ENCODE measurements at places on chromosomes 3 and 15.

- DNase-seq, result no peak
Measured at GRCh38 chr3:151290673-151291072, 12.3 kb upstream of the P2RY14 start.

GRCh38 chr3:160127308-160127707 is 97.9 kb upstream of the C3orf80 start:
- no peak for DNase-seq

- no peak for DNase-seq
Measured at GRCh38 chr3:62119139-62119538, 254.2 kb downstream of the FEZF2 start.

- no peak for DNase-seq
Measured at GRCh38 chr3:115772951-115773350, 149.6 kb downstream of the GAP43 start.

DNA sequence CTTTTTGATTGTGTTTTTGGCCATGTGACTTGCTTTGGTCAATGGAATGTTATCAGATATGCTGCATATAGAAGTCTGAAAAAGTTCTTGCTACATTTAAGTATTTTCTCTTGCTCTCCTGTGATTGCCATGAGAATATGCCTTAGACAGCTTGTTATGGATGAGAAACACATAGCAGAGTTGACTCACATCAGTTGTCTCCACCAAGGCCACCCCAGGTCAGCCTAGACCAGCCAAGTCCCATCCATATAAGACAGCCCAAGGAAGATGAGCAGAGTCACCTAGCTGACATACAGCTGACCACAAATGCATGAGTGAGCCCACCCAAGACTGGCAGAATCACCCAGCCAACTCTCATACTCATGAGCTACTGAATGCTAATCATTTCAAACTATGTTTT is 153.0 kb downstream of the THRB start:
- no peak for DNase-seq

DNA sequence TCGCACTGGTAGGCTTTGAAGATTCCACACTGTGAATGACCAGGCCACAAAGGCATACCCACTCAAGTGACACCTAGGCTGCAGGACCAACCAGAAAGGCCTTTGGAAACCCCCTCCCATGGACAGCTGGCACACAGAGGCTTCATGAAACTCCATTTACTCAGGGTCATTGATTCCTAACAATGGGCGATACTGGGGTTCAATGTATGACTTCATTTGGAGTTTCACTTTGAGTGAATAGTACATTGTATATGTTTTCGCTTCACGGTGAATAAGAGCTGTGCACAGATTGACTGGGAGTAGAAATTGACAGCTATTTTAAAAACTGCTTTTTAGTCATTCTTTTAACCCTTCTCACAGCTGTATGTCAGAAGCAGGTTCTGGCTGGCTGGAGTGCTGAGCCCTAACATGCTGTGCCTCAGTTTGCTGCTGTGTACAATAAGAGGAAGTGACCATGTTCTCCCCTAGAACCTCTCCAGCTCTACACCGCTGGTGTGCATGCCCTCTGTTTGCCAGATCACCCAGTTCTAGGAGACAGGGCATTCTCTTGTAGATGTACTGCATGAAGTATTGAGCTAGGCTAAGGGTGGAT is 15.4 kb upstream of the CX3CR1 start:
- no peak for DNase-seq

- no peak for DNase-seq
Measured at GRCh38 chr3:121970047-121970446, 52.0 kb downstream of the ILDR1 start.

DNA sequence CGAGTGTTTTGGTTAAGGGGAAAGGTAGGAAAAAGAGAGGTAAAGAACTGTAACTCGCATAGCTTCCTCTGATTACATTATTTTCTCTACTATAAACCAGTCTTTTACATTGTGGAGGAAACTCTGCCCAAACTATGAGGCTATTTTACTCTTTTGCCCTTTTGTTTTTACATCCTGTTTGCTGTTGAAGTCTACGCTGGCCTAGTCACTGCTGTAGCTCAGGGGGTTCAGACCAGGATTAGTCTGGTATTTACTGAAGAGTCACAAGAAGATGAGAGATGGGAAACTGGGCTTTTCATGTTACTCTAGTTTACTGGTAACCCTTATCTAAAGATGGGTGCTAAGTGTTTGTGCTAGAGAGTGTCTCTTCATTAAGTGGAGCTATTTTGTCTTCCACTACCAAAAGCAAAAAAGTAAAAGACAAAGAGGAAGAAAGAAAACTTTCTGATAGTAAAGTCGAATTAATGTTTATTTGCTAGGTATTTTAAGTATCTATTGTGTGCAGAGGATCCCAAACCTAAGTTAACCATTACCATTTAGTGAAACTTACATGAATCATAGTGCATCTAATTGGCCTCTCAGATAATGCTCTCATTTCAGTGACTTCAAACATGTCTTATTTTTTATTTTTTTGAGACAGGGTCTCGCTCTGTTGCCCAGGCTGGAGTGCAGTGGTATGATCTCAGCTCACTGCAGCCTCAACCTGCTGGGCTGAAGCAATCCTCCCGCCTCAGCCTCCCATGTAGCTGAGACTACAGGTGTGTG is 10.9 kb downstream of the RARB start:
- DNase-seq, result no peak

GRCh38 chr15:80549191-80549590 is 145.0 kb downstream of the ARNT2 start:
- DNase-seq, result no peak

DNA sequence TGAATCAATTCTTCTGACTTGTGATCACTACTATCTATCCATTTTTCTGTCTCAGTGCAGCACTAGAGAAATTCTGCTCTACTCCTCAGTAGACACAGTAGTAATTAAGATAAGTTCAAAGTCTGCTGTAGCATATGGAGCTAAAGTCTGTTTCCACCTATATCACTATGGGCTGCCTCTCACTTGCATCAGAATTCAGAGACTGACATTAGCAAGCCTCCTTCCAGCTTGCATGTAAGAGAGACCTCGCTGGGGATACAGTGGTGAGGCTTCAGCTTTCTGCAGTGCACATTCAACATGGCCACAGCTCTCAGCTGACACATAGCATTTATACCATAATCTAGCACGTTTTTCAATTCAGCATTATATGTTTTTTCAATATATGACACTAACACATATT is 217.0 kb downstream of the PLOD2 start:
- no peak for DNase-seq

GRCh38 chr3:40719660-40720287 is 195.0 kb downstream of the ZNF621 start:
- no peak for DNase-seq

- no peak for DNase-seq
Measured at GRCh38 chr3:20916951-20917606, 731.1 kb upstream of the SGO1 start.

GRCh38 chr15:98160236-98160635 is 199.7 kb downstream of the ARRDC4 start:
- DNase-seq, result peak; percentile 17

- DNase-seq, result no peak
Measured at GRCh38 chr3:23624305-23624704, 181.4 kb upstream of the UBE2E1 start.

- DNase-seq, result peak; percentile 58
Measured at GRCh38 chr15:89472785-89473256, 23.6 kb downstream of the RHCG start.

- no peak for DNase-seq
Measured at GRCh38 chr15:85730001-85730820, 64.5 kb downstream of the KLHL25 start.

DNA sequence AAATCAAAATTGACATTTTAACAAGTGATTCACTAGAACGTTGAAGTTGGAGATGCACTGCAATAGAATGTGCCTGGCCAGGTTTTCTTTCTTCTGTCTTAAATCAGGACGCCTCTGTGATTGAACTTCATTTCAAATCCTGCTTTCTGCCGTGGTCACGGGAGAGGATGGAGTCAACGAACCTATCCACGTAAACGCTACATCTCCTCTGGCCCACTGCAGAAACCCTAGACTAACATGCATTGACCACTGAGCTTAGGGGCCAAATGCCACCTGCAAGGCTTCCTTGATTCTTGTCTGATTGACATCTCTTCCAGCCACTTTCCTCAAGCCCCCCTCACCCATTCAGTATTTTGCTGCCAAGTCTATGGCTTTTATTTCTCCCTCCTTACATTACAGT is 6.3 kb upstream of the MECOM start:
- DNase-seq, result no peak

DNA sequence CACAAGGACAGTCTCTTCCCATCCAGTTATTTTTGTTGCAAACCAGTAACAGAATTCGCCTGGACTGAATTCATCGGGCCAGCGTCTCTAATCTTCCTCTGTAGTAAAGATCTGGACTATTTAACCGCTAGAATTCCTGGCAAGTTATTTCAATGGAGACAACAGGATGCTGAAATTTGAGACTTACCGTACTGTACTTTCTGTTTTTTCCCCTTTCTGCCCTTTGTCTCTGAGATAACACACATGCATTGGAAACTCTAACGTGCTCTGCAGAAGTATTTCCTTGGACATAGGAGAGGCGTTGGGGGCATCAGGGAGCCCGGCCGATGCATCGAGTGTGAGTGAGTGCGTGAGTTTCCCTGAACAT is 61.5 kb downstream of the ASB7 start:
- no peak for DNase-seq

- DNase-seq, result no peak
Measured at GRCh38 chr3:87575550-87575949, 299.2 kb upstream of the POU1F1 start.

- no peak for DNase-seq
Measured at GRCh38 chr15:53976844-53977392, 1.3 kb upstream of the UNC13C start.

DNA sequence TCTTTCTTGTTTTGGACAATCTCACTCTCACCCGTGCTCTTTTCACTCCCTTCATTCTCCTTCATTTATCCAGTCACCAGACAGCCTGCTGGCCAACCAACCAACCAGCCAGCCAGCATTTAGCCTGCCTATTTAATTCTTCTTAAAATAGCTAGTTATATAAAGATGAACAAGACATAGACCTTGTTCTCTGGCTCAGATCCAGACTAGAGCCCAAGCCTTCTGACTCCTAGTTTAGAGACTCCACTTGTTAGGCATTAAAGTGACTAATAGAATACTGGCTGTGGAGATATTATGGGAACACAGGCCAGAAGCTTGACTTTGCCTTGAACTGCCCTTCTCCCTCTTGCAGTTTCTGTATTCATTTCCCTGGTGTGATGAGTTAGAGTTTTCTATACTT is 215.3 kb upstream of the THRB start:
- no peak for DNase-seq

- DNase-seq, result no peak
Measured at GRCh38 chr15:62658498-62658897, 384.0 kb upstream of the TPM1 start.

GRCh38 chr3:101217472-101218245 is 102.7 kb downstream of the IMPG2 start:
- DNase-seq, result no peak

GRCh38 chr3:126252373-126252772 is 72.0 kb upstream of the ALDH1L1 start:
- DNase-seq, result no peak

DNA sequence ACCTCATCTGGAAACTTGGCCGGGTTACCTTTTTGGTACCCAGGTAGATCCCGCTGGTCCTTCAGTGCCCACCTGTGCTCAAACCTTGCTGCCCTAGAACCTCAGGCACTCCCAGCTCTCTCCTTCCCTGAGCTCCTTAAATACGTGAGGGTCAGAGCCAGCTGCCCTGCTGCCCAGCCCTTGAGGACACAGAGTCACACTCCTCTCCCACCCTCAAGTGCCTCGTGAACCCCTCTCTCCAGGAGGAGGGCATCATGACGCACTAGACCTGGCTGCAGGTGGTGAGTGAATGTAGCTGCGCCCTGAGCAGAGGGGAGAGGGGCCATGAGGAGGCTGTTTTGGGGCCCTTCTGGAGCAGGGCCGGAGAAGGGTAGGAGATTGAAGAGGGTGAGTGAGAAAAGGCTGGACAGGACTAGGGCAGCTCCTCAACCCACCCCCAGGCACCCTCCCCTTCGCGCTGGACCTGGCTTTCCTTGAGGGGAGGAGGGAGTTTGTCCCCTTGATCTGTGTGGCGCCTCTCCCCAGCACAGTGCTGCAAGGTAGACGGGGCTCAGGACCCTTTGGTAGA is 941 bp downstream of the SLC12A8 start:
- DNase-seq, result no peak

DNA sequence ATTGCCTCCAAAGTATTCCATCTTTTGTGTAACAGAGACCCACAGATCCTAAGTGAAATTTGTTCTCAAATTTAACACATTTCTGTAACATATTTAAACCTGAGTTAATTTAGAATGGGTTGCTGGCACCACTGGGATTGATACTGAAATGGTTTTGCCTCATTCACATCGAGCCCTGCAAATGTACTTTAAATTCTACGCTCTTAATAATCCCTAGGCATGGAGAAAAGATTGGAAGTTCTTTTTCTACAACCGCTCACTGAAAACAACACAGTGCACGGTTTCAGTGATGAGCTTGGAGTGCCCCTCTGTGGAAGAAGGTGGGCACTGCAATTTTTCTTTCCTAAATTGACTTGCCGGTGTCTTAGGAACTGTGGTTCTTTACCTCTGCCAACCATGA is 109.9 kb upstream of the ATP11B start:
- no peak for DNase-seq

Data from activated CD8-positive, alpha-beta memory T cell treated with anti-CD3 and anti-CD28 coated beads for 48 hours (primary cell).